ENCODE measurements at places on chromosomes 1 and 21. TPM values are rescaled to one million over a fixed set of nuclear protein-coding genes. Genes with fewer than 3 reads are reported as not detected.

DNA sequence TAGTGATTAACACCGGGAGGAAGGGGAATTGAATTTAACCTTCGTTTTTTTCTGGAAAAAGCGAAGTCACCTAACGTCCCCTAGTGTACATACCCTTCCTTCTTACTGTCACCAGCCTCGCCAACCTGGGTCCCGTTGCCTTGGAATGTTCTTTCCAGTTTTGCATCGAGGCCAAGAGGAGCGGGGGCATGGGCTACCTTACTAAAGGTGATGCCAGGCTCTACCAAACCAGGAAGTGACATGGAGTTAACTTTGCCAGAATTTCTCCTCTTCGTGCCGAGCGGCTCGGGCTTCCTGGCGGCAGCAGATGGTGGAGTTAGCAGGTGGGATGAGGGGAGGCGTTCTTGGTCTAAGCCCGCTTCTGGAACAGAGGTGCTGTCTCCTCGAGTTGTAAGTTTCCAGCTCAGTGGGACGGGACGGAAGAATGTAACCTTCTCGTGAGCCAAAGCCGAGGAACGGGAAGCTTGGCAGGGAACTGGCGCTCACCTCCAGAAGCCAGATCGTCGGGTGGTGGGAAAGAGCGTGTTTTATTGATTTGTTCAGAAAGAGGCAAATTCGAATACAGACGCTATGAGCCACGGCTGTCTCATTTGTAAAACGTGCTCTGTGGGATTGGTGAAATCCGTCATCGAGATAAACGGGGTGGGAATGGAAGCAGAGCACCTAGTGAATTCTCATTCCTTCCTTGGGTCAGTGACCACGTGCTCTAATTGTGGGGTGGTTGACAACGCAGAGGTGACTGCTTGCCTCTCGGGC, 486 bp downstream of the NIPAL3 start:
- peak; percentile 25 for DNase-seq
- peak overlapping the region; percentile 90 for H3K27ac ChIP-seq
- H3K27me3 ChIP-seq: no peaks in the 10 kb centered on the region
- peak overlapping the region; percentile 99 for H3K4me3 ChIP-seq
- H3K36me3 ChIP-seq: peaks cover 30% of the 10 kb centered on the region

- H3K4me1 ChIP-seq: peaks cover 6% of the 10 kb centered on the region
- no peak overlapping the region for H3K4me3 ChIP-seq
- H3K27me3 ChIP-seq: peaks cover 4% of the 10 kb centered on the region
- no peaks in the 10 kb centered on the region for H3K36me3 ChIP-seq
Observed at GRCh38 chr1:61131716-61132115, 49.4 kb downstream of the NFIA start.

Gene LCE3E
- not detected for total RNA-seq

Gene PAPPA2
- total RNA-seq: 0.03 TPM
